ENCODE measurements at places on chromosomes 6 and 20. TPM values are rescaled to one million over a fixed set of nuclear protein-coding genes. Genes with fewer than 3 reads are reported as not detected.

The FYN gene
- 50.4 TPM for total RNA-seq

The RAB44 gene
- 0.08 TPM for total RNA-seq

The SNAI1 gene
- total RNA-seq = 0.73 TPM

The SLC35F1 gene
- 5.8 TPM for total RNA-seq

The LAMA2 gene
- 119 TPM for total RNA-seq

The FAM209B gene
- total RNA-seq = not detected

The SYNE1 gene
- 84.2 TPM for total RNA-seq

The ADGRF4 gene
- total RNA-seq = not detected

The DEFB123 gene
- total RNA-seq = not detected

The RAD21L1 gene
- total RNA-seq = not detected

DNA sequence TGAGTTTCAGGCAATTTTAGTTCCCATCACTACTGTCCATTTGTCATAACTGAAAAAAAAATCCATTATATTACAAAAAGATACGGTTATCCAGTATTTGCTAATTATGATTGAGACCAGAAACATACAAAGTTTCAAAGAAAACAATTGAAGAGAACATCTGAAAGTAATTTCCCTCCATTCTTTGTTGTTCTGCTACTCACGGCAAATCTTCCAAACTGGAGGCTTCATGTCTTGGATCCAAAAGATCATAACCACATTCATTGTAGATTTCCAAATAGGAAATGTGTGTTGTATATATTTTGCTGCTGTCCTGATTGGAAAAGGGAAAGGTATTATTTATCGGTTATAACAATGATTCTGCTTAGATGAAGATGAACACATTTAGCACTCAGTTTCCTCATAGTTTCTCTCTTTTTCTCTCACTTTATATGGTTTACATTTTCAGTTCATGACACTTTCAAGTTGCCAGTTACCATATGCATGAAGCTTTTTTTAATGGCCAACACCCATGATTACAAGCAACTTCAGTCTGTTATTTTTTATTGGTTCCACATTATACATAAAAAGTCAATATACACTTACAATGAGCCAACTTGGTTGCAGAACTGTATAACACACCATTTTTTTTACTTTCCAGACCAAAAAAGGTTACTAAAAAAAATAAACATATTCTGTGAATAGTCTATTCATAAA is 90.4 kb downstream of the KIF6 start:
- no peak for DNase-seq

DNA sequence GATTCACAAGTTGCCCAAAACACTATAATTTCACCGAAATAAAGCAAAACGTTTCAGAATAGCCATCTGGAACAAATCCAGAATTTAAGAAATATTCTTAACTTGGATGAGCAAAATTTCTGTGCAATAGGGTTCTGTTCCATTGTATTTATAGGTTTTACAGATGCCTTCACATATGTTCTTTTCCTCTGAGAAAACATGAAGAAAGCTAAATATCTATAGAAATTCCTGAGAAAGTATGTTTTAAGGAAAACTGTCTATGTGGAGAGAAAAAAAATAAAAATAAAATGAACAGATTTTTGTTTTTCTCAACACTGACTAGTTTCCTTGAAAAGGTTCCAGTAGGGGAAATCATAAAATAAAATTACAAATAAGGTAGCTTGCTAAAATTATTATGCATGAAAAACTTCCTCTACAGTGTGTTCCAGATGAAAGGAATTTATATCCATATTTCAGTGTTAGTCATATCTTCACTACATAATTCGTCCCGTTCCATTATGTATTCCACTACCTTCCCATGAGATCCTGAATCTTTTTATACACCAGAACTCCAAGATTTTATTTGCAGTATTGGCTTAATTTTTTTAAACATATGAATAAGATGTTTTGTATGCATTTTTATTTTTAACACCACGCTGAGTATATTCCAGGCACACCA is 42.4 kb upstream of the TMX4 start:
- no peak for DNase-seq

- DNase-seq = no peak
Observed at GRCh38 chr20:37729909-37730308, 36.1 kb downstream of the CTNNBL1 start.

Data from Right ventricle myocardium inferior (tissue), 1 donor.